ENCODE measurements at places on chromosomes 11 and 22. TPM values are rescaled to one million over a fixed set of nuclear protein-coding genes. Genes with fewer than 3 reads are reported as not detected.

DNA sequence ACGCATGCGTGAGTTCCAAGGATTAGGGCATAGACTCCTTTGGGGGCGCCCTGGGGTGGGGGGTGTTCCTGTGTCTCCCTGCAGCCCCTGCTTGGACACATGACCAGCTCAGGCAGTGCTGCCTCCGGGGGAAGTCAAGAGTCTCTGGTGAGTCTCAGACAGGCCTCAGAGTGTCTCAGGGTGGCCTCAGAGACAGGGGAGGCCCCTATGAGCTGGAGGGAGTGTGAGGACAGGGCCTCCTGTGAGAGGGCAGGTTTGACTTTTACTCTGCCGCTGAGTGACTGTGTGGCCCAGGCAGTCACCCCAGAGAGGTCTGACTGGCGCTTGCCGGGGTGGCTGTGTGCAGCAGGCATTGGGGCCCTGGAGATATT is 41.2 kb upstream of the KCNQ1OT1 start:
- no peak overlapping the region for H3K4me3 ChIP-seq
- no peaks in the 10 kb centered on the region for H3K4me1 ChIP-seq
- no peaks in the 10 kb centered on the region for H3K27me3 ChIP-seq
- H3K36me3 ChIP-seq: no peaks in the 10 kb centered on the region

CCDC116 gene
- total RNA-seq: 0.34 TPM

SLC3A2 gene
- 75.0 TPM for total RNA-seq

DNA sequence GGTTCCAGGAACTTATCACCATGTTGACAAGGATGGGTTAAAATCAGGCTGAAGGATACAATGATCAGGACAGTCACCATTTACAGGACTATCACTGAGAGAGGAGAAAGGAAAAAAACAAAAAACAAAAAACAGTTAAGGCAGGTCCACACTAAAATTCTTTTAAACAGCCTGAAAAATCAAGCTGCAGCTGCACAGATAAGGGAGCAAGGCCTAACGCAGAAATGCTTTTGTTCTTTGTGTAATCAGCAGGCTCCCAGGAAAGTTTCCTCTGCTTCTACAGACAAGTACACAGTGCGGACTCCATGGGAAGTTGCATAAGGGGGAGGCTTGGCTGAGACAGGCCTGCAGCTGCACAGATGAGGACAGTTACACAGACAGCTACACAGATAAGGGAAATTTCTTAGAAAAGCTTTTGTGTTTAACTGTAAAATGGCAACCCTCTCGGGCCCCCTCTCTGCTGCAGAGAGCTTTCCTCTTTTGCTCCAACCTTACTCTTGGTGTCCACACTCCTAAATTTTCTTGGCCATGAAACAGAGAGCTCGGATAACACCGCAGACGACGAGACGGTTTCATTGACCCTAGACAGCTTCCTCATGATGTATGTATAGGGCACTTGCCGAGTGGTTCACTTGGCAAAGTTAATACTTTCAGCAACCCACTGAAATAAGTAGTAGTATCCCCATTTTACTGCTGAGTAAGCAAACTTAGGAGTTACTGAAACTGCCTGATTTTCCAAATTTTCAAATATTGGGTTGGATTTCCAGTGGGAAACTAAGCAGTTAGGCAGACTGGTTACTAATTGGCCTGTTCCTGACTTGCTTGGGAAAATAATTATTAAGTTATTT is 45.5 kb downstream of the PIWIL3 start:
- no peaks in the 10 kb centered on the region for H3K27me3 ChIP-seq
- H3K4me3 ChIP-seq: no peak overlapping the region
- no peak overlapping the region for H3K27ac ChIP-seq

DNA sequence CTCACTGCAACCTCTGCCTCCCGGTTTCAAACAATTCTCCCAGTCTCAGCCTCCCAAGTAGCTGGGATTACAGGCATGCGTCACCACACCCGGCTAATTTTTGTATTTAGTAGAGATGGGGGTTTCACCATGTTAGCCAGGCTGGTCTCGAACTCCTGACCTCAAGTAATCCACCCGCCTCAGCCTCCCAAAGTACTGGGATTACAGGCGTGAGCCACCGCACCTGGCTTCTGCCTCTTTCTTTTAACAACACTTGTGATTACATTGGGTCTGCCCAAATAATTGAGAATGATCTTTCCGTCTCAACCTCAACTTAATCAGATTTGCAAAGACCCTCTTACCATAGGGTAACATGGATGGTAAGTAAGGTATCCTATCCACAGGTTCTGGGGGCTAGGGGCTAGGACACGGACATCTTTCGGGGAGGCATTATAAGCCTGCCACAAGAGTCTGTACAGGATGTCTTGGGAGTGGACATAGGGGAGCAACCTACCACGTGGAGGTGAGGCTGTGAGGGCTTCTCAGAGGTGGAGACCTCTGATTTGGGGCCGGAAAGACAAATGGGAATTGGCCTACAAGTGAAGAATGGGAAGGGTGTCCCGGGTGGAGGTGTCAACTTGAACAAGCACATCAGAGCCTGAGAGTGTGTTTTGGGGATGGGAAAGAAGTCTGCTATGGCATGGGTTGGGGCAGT is 2.7 kb upstream of the CBX6 start:
- no peak overlapping the region for H3K27ac ChIP-seq
- no peak for DNase-seq
- no peaks in the 10 kb centered on the region for H3K27me3 ChIP-seq
- H3K4me3 ChIP-seq: no peak overlapping the region
- no peaks in the 10 kb centered on the region for H3K36me3 ChIP-seq

GRCh38 chr11:111793863-111794262 is 27.7 kb upstream of the PPP2R1B start:
- no peak for DNase-seq
- no peaks in the 10 kb centered on the region for H3K36me3 ChIP-seq
- H3K27me3 ChIP-seq: no peaks in the 10 kb centered on the region
- H3K27ac ChIP-seq: no peak overlapping the region

DNA sequence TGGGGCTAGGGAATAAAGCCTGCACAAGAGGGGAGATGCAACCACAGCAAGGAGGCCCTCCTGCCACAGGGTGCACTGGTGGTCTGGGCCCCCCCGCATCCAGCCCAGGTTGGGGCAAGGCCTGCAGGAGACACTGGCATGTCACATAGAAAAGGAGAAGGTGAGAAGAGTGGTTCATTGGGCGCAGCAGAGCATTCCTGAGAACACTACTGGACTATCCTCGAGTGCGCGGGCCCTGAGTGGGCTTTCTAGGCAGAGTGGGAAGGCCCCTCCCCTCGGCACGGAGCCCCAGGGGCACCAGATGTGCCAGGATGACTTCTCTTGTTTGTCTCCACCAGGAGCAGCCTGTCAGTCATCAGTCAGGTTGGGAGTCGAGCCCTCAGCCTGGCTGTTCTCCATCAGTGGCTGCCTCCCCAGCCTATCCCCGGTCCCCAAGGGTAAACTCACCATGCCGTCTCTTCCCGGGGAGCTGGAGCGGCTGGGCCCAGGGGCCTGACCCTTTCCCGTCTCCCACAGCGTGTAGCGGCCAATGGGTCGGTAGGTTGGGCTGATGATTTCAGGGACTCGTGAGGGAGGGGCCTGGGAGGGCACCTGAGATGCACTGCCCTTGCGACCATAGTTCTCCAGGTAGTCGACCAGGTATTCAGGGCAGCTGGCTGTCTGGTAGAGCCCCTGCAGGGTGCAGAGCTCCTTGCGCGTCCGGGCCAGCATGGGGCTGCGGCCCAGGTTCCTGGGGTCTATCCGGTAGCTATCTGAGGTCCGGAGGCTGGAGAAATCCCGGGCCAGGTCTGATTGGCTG is 9.0 kb downstream of the USP2 start:
- no peak overlapping the region for H3K4me3 ChIP-seq
- no peak for DNase-seq
- no peak overlapping the region for H3K27ac ChIP-seq
- no peaks in the 10 kb centered on the region for H3K36me3 ChIP-seq

- H3K4me3 ChIP-seq: no peak overlapping the region
- H3K4me1 ChIP-seq: no peaks in the 10 kb centered on the region
- no peak overlapping the region for H3K27ac ChIP-seq
- H3K36me3 ChIP-seq: no peaks in the 10 kb centered on the region
- DNase-seq: no peak
- H3K27me3 ChIP-seq: no peaks in the 10 kb centered on the region
These were observed 116.1 kb upstream of the VPREB1 start for GRCh38 chr22:22128440-22128839.

DNA sequence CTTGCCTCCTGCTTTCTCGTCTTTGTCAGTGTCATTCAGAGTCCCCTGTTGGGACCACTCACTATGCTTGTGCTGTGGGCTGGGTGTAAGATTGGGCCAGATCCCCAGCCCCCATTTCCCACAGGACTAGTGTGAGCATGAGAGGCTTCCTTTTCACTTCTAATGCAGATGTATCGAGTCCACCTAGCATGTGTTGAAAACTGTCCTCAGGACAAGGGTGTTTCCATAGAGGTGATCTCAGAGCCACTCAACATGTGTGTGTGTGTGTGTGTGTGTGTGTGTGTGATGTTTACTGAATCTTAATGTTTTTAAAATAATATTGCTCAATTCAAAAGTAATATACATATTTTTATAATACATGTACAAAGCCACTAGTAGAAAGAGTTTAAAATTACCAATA is 11.4 kb upstream of the CD44 start:
- H3K4me1 ChIP-seq: no peaks in the 10 kb centered on the region
- no peak overlapping the region for H3K4me3 ChIP-seq
- H3K27ac ChIP-seq: no peak overlapping the region
- no peaks in the 10 kb centered on the region for H3K36me3 ChIP-seq

- no peaks in the 10 kb centered on the region for H3K4me1 ChIP-seq
- no peak for DNase-seq
- no peak overlapping the region for H3K4me3 ChIP-seq
- no peaks in the 10 kb centered on the region for H3K36me3 ChIP-seq
- H3K27ac ChIP-seq: no peak overlapping the region
These were observed 5.0 kb upstream of the ANO1 start for GRCh38 chr11:70072861-70073755.

GRCh38 chr22:46377525-46378425 is 42.3 kb downstream of the TRMU start:
- H3K27ac ChIP-seq: peak overlapping the region; percentile 80
- H3K27me3 ChIP-seq: no peaks in the 10 kb centered on the region
- H3K36me3 ChIP-seq: no peaks in the 10 kb centered on the region
- H3K4me3 ChIP-seq: no peak overlapping the region
- H3K4me1 ChIP-seq: peaks cover 31% of the 10 kb centered on the region

DNA sequence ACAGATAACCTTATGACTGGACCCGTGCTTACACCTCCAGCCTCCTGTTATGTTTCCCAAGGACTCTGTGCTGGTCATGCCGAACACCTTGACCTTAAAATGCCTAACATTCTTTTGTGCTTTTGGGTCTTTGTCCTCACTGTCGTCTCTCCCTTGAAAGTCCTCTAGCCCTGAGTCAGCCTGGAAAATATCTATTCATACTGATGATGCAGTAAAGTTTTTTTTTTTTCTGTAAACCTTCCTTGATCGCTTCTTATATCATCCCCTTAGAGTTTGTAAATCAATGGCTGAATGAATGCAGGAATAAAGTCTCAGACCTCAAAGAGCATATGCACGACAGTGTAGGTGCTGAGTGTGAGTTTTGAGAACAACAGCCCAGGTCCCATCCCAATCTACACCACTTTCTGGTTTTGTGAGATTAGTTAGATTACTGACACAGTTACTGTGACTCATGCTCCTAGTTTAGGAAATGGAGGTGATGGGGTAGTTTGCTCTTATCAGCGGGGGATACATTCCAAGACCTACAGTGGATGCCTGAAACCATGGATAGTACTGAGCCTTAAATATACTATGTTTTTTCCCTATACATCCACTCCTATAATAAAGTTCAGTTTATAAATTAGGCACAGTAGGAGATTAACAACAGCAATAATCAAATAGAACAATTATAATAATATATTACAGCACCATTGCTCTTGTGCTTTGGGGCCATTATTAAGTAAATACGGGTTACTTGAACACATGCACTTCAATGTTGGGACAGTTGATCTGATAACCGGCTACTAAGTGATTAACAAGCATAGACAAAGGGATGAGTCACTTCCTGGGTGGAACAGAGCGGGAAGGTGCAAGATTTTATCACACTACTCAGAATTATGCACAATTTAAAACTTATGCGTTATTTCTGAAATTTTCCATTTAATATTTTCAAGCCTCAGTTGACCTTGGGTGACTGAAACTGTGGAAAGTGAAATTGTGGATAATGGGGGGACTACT is 8.6 kb downstream of the TCN1 start:
- DNase-seq: no peak
- no peaks in the 10 kb centered on the region for H3K4me1 ChIP-seq
- H3K27me3 ChIP-seq: no peaks in the 10 kb centered on the region
- no peak overlapping the region for H3K4me3 ChIP-seq
- no peaks in the 10 kb centered on the region for H3K36me3 ChIP-seq

DNA sequence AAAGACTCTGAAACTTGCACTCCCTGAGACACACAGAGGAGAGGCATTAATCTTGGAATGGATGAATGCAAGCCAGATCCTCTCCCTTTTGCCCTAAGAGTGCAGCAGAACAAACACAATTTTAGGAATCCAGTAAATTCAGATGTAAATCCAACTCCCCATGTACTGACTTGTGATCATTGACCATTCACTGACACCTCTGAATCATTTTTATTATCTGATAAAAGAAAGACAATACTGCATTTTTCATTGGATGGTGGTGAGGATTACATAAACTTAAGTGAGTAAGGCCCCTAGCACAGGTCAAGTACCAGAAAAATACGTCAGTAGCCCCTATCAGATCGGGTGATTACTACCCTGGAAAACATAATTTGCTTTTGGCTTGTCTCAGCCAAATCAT is 782.9 kb upstream of the API5 start:
- no peak for DNase-seq
- H3K27me3 ChIP-seq: no peaks in the 10 kb centered on the region
- no peaks in the 10 kb centered on the region for H3K36me3 ChIP-seq
- no peaks in the 10 kb centered on the region for H3K4me1 ChIP-seq

LINC01488 gene
- total RNA-seq: not detected

GRCh38 chr11:93933230-93933629 is 82.8 kb upstream of the VSTM5 start:
- no peaks in the 10 kb centered on the region for H3K4me1 ChIP-seq
- no peaks in the 10 kb centered on the region for H3K27me3 ChIP-seq
- H3K4me3 ChIP-seq: no peak overlapping the region
- H3K27ac ChIP-seq: no peak overlapping the region
- no peaks in the 10 kb centered on the region for H3K36me3 ChIP-seq

OSM gene
- 0.13 TPM for total RNA-seq

DNA sequence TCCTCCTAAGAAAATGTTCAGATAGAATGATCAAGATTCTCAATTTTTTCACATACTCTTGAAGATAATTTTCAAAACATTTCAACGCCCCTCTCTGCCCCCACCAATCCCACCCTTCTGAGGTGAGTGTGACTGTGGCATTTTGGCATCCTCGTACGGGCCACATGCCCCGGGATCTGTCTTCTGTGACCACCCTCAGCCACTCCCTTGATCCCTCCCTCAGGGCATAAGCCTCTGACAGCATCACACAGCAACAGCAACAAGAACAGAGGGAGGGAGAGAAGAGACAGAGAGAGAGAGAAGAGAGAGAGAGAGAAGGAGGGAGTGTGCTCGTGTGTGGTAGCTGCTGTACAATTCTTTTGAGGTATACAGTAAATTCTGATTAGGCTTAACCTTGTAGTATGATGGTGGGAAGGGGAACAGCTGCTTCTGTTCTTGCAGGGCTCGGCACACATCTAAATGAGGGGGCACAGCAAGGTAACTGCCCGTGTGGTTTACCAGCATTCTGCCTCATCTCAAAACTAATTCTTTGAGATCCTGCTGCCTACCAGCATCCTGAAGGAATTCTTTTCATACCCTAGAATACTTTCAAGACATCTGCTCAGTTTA is 21.4 kb downstream of the SCUBE2 start:
- no peaks in the 10 kb centered on the region for H3K36me3 ChIP-seq
- H3K27me3 ChIP-seq: no peaks in the 10 kb centered on the region
- H3K4me3 ChIP-seq: no peak overlapping the region
- no peak for DNase-seq
- no peak overlapping the region for H3K27ac ChIP-seq
- peaks cover 15% of the 10 kb centered on the region for H3K4me1 ChIP-seq

NXPE2 gene
- total RNA-seq: not detected

PTS gene
- total RNA-seq: 11.4 TPM

Data from pancreas (tissue), 10 donors.